Pancreas (tissue), 10 donors: ENCODE measurements at places on chromosomes 12 and 14. TPM values are rescaled to one million over a fixed set of nuclear protein-coding genes. Genes with fewer than 3 reads are reported as not detected.

GRCh38 chr12:84822525-84822924 is 90.1 kb downstream of the SLC6A15 start:
- no peaks in the 10 kb centered on the region for H3K36me3 ChIP-seq
- H3K4me1 ChIP-seq, result no peaks in the 10 kb centered on the region
- no peak overlapping the region for H3K27ac ChIP-seq
- no peak for DNase-seq

DNA sequence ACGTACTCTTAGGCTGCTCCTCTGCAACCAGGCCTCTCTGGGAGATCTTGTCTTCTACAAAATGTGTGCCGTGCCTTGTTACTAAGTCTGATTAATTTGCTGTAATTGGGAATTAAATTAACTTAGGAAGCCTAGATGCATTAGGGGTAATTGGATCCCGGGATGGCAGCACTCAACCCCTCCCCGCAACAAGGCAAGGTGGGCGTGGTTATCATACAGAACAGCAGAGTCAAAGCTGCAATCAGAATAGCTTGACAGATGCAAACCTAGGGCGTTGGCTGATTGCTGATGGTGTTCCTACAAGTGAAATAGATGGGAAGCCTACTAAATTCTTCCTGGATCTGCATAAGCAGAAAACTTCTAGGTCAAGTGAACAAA is 34.5 kb upstream of the NFYB start:
- DNase-seq, result no peak
- H3K27ac ChIP-seq, result no peak overlapping the region
- no peaks in the 10 kb centered on the region for H3K27me3 ChIP-seq
- no peak overlapping the region for H3K4me3 ChIP-seq

Gene DCN
- 37.1 TPM for total RNA-seq

DNA sequence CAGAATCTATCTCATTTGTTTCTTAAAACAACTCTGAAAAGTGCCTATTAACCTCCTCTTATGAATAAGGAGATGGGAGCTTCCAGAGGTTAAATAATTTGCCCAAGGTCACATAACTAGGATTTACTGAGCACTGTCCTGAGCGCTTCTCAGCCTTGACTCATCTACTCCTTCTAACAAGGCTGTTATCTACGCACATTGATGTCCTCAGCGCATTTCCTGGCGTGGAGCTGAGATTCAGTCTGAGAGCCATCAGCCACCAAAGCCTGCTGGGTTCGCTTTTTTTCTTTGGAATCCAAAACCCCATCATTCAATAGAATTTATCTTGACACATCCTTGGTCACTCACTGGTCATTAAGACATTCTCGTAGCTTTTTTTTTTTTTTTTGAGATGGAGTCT is 29.3 kb downstream of the AK7 start:
- no peak for DNase-seq
- H3K27me3 ChIP-seq, result no peaks in the 10 kb centered on the region
- no peaks in the 10 kb centered on the region for H3K4me1 ChIP-seq
- H3K36me3 ChIP-seq, result no peaks in the 10 kb centered on the region

Gene SLC4A8
- 1.3 TPM for total RNA-seq

GRCh38 chr12:120971299-120972180 is 6.8 kb upstream of the HNF1A start:
- no peaks in the 10 kb centered on the region for H3K4me1 ChIP-seq
- H3K27me3 ChIP-seq, result no peaks in the 10 kb centered on the region
- peaks cover 37% of the 10 kb centered on the region for H3K36me3 ChIP-seq
- DNase-seq, result no peak
- no peak overlapping the region for H3K27ac ChIP-seq
- no peak overlapping the region for H3K4me3 ChIP-seq

Gene NCKAP5L
- 4.7 TPM for total RNA-seq

Gene ASIC1
- total RNA-seq, result 0.89 TPM

Gene ZDHHC22
- not detected for total RNA-seq

DNA sequence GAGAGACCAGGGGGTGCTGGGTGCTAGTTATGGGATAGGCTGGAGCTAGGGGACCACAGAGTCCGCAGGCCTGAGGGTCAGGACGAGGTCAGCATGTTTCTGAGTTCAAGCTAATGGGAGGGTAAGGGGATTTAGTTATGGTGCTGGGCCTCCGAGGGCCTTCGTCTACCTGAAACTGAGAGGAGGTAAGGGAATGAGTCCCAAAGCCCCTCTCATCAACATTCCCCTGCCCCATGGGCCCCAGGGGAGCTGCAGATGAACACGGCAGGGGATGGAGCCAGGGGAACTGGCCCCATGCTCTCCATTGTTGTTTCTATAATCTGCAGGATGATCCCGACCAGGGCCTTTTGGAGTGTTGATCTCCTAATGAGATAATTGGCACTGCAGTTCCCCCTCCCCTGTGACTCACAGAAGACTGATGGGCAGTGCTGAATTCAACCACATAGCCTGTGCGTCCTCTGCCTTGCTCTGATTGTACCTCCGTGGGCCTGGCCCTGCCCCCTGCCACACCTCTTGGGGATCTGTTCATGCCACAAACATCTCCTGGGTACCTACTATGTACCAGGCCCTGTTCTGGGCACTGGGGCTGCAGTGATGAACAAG is 21.4 kb downstream of the FAIM2 start:
- no peaks in the 10 kb centered on the region for H3K27me3 ChIP-seq
- no peak overlapping the region for H3K27ac ChIP-seq
- no peaks in the 10 kb centered on the region for H3K4me1 ChIP-seq
- no peak for DNase-seq
- H3K4me3 ChIP-seq, result no peak overlapping the region

DNA sequence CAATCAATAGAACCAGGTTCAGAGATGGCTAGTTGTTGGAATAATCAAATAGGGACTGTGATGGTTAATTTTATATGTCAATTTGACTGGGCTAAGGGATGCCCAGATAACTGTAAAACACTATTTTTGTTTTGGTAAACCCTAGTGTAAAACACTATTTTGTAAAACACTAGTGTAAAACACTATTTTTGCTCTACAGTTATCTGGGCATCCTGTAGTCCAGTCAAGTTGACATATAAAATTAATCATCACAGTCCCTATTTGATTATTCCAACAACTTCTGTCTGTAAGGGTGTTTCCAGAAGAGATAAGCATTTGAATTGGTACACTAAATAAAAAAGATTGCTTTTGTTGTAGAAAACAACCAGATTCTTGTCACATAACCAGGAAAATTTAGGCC is 15.6 kb upstream of the EML5 start:
- H3K36me3 ChIP-seq, result no peaks in the 10 kb centered on the region
- DNase-seq, result no peak
- no peak overlapping the region for H3K27ac ChIP-seq

Gene ANG
- total RNA-seq, result 15.8 TPM

DNA sequence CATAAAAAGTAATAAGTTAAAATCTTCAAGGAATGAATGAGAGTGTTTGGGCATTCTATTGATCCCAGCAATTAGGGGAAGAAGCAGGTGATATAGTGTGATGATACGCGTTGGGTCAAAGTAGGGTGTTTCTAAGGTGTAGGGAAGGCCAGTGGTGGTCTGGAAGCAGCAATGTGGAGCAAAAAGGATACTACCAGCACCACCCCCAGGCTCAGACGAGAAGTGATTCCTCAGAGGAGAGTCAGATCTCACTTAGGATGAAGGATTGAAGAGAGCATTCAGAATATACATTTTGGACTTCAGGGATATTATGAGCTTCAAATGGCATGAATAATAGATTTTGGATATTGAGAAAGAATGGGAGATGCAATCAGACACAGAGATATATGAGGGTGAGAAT is 497.6 kb downstream of the RMST start:
- no peaks in the 10 kb centered on the region for H3K27me3 ChIP-seq
- no peaks in the 10 kb centered on the region for H3K4me1 ChIP-seq
- no peak overlapping the region for H3K27ac ChIP-seq
- no peaks in the 10 kb centered on the region for H3K36me3 ChIP-seq

- no peaks in the 10 kb centered on the region for H3K36me3 ChIP-seq
- H3K27ac ChIP-seq, result no peak overlapping the region
- no peak overlapping the region for H3K4me3 ChIP-seq
- no peak for DNase-seq
- H3K27me3 ChIP-seq, result no peaks in the 10 kb centered on the region
- H3K4me1 ChIP-seq, result no peaks in the 10 kb centered on the region
These were observed 7.0 kb downstream of the MYL2 start for GRCh38 chr12:110913119-110914056.

- no peak overlapping the region for H3K4me3 ChIP-seq
- no peak overlapping the region for H3K27ac ChIP-seq
- no peaks in the 10 kb centered on the region for H3K27me3 ChIP-seq
These were observed 54.3 kb downstream of the PLCZ1 start for GRCh38 chr12:18683327-18684013.

DNA sequence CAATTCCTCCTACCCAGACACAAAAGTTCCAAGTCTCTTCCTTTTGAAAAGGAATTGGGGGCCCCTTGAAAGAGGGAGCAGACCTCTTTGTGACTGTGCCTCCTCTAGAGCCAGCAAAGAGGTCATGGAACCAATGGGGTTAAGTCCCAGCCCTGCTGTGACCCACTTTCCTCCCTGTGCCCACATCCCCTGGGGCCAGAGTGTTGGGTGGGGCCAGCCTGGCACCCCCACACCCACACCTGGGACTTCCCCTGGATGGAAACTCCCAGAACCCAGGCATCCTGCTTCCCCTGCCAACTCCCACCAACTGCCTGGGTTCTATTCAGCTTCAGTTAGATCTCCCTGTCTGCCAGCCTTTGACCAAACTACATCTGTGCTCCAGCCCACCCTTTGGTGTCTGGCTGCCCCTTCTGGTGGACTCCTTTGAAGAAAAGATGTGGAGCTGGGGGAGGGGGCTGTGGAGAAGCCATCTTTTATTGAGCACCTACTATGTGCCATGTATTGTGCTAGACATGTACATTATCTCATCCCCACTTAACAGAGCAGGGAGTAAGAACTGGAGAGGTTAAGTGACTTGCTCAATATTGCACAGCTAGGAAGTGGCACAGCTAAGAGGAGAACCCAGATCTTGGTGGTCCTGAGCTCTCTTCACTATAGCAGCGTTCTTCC is 4.6 kb upstream of the RARG start:
- no peak overlapping the region for H3K4me3 ChIP-seq
- no peak for DNase-seq
- no peaks in the 10 kb centered on the region for H3K36me3 ChIP-seq
- H3K4me1 ChIP-seq, result no peaks in the 10 kb centered on the region

GRCh38 chr12:41980390-41980789 is 164.3 kb downstream of the GXYLT1 start:
- H3K27ac ChIP-seq, result no peak overlapping the region
- H3K36me3 ChIP-seq, result no peaks in the 10 kb centered on the region
- no peaks in the 10 kb centered on the region for H3K27me3 ChIP-seq

GRCh38 chr14:105398726-105399465 is 558 bp downstream of the TEX22 start:
- no peaks in the 10 kb centered on the region for H3K36me3 ChIP-seq
- H3K27ac ChIP-seq, result peak overlapping the region; percentile 71
- H3K27me3 ChIP-seq, result no peaks in the 10 kb centered on the region
- H3K4me3 ChIP-seq, result peak overlapping the region; percentile 76

Gene CLEC14A
- total RNA-seq, result 2.6 TPM

Gene CELA1
- total RNA-seq, result not detected
